ENCODE measurements at places on chromosomes 7 and 10.
A peak's percentile ranks its signal among the peaks of the same experiment; 100 is the strongest.

- no peak for DNase-seq
Observed at GRCh38 chr10:21975378-21975990, 28.0 kb downstream of the DNAJC1 start.

GRCh38 chr7:55973747-55974250, 9.4 kb downstream of the NIPSNAP2 start:
- DNase-seq: no peak

GRCh38 chr7:42672339-42672999, 239.4 kb downstream of the C7orf25 start:
- no peak for DNase-seq

DNA sequence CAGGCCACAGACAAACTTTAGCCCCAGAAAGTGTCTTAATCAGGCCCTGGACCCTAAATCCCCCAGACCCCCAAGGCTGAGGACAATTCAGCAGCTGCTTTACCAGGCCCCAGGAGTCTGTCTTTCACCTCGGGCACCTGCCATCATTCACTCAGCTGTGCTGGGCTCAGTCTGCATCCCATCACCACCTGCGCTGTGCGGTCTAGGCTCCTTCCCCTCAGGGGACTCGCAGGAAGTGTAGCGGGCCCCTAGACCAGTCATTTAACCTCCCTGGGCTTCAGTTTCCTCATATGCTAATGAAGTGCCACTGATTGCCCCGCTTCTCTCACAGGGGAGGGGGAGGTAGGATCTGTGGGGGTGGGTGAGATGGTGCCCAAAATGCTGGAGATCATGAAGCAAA, 76.4 kb upstream of the ZMIZ1 start:
- DNase-seq: no peak

DNA sequence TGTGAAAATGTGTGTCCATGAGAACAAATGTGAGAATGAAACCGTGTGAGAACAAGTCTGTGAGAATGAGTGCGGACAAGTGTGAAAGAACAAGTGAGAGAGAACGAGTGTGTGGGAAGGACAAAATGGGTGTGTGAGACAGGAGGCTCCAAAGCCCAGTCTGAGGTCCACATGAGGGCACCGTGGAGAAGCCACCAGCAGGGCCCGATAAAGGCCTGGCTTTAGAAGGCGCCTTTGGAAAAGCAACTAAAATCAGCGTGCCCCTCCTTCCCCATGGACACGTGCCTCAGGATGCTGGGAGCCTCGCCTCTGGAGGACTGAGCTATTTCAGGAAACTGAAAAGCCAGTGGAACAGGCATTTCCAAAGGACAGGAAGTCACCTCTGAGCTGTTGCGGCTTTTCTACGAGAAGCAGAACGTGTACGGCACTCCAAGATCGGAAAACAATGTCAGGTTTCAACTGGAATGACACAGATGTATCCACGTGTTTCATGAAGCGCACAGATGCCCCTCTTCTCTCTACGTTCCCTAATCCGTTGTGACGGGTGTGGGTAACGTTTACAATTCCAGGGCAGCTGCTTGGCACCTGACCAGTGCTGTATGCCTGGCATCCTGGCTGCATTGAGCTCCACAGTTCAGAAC, 46.4 kb downstream of the ESYT2 start:
- DNase-seq: no peak

DNA sequence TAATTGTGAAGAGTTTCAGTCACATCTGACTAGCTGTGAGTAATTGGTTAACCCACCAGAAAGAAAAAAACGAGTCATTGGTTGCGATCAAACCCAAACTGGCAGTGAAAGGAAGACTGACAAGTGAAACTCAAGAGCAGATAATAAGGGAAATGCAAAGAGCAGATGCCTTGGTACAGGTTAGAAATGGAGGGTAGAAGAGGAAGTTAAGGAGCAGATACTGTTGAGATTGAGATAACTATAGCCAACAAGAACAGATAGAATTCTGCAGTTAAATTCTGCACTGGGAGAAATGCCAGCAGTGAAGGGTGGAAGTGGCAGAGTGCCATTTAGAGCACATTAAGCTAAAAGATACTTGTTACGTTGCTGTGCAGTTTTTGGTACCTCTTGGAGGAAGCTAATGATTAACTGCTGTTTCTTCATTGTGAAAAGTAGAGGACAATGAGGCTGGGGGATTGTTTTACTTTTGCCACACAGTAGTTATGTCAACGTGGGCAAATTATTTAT, 65.8 kb downstream of the CDK13 start:
- DNase-seq: peak; percentile 80

GRCh38 chr10:117830787-117831212, 215.9 kb downstream of the RAB11FIP2 start:
- no peak for DNase-seq

- peak; percentile 39 for DNase-seq
Observed at GRCh38 chr10:99983280-99983988, 26.3 kb downstream of the DNMBP start.

DNA sequence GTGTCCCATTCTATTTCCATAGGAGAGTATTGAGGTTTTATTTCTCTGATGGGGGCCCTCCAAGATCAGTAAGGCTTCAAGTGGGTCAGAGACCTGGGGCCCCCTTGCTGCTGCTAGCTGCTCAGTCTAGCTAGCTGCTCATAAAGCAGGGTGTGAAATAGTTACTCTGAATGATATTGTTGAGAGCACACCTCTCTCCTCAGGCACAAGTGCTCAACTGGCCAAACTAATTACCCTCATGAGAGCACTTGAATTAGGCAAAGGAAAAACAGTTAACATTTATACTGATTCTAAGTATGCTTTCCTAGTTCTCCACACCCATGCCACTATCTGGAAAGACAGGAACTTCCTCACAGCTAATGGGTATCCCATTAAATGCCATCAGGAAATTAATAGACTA, 5.4 kb upstream of the SFTPA1 start:
- no peak for DNase-seq

All from NCI-H446 (cell line).